Muscle of back (tissue), 13 donors: ENCODE measurements at places on chromosomes 12 and 14.

GRCh38 chr12:38689195-38689594, 216.2 kb downstream of the CPNE8 start:
- no peak for DNase-seq

- DNase-seq, result no peak
These were observed 15.8 kb upstream of the CELA1 start for GRCh38 chr12:51362307-51362706.

DNA sequence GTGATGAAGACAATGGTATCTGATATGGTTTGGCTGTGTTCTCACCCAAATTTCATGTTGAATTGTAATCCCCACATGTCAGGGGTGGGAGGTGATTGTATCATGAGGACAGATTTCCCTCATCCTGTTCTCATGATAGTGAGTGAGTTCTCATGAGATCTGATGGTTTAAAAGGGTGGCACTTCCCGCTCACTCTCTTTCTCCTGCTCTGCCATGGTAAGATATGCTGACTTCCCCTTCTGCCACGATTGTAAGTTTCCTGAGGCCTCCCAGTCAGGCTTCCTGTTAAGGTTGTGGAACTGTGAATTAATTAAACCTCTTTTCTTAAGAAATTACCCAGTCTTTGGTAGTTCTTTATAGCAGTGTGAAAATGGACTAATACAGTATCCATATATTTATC, 25.6 kb upstream of the PTHLH start:
- no peak for DNase-seq

GRCh38 chr12:125734137-125734536, 668.9 kb downstream of the AACS start:
- no peak for DNase-seq

DNA sequence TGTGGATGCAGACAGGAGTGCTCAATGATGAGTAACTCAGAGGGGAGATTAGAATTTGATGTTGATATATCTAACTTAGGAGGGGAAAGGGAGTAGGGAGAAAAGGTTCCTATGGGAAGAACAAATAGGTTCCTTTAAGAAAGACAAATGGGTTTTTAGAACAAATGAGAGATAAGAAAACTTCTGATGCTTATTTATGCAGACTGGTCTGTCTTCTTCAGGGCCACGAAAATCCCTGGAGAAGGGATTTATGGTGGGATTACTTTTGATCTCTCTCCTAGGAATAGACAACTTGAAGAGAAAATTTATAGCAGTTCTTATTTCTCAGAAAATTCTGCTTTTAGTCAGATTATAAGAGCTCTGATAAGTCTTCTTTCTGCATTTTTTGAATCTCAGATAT, 99.0 kb upstream of the DDHD1 start:
- no peak for DNase-seq

- no peak for DNase-seq
These were observed 201.0 kb downstream of the TMX1 start for GRCh38 chr14:51441001-51441400.

- no peak for DNase-seq
These were observed 27.9 kb downstream of the BCL2L14 start for GRCh38 chr12:12098691-12099015.

- DNase-seq, result no peak
These were observed 127.9 kb downstream of the EFCAB11 start for GRCh38 chr14:89826596-89826995.
